Activated B cell treated with CpG ODN at 0.5 μM for 24 hours (primary cell): ENCODE measurements at places on chromosomes 3 and 15. TPM values are rescaled to one million over a fixed set of nuclear protein-coding genes. Genes with fewer than 3 reads are reported as not detected.

PCBP4 gene
- total RNA-seq, result 10.3 and 11.0 TPM in 2 replicates

ADAMTSL3 gene
- total RNA-seq, result not detected in 2 replicates

GOLGA6B gene
- total RNA-seq, result not detected in 2 replicates

- DNase-seq, result no peak
Measured at GRCh38 chr3:114212646-114213045, 24.7 kb downstream of the ZNF80 start.

DNA sequence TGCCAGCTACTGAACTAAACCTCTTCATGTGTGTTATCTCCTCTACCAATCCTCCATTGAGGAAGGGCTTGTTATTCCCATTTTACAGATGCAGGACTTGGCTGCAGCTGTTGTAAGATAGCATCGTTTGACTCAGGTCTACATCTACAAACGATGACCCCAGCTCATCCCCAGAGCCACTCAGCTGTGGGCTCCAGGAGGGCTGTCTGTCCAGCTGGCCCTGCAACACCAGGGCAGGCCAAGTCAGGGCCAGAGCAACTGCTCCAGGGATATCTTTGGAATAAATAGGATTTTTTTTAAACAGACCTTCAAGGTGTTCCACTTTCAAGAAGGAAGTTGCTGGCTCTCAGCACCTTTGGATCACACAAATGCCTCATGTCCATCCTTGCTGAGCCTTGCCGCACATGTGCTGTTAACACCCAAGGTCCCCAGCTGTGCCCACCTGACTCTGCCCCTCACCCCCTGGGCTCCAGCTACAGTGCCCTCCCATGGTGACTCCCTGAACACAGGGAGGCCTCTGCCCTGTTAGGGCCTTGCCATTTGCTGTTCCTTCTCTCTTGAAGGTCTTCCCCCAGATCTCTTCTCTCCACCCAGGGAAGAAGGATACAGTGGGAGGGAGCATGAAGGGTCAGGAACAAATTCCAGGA is 31.0 kb downstream of the ALDH1L1 start:
- DNase-seq, result no peak

DNA sequence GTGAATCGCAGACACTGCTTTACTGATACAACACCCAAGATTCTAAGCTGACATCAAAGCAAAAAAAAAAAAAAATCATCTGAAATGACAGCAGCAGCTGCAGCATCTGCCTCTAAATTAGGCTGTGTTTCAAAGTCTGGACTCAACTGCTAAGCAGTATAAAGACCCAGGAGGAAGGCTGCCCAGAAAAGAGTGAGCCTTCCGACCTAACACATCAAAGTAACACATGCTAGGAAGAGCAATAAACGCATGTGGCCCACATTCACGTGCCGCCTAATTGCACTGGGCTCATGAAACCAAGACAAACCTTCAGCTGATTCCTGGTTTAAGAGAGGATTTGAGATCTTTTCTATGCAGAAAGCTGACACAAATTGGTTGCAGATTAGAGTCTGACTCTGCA is 317.1 kb downstream of the ZIC4 start:
- no peak for DNase-seq

DNA sequence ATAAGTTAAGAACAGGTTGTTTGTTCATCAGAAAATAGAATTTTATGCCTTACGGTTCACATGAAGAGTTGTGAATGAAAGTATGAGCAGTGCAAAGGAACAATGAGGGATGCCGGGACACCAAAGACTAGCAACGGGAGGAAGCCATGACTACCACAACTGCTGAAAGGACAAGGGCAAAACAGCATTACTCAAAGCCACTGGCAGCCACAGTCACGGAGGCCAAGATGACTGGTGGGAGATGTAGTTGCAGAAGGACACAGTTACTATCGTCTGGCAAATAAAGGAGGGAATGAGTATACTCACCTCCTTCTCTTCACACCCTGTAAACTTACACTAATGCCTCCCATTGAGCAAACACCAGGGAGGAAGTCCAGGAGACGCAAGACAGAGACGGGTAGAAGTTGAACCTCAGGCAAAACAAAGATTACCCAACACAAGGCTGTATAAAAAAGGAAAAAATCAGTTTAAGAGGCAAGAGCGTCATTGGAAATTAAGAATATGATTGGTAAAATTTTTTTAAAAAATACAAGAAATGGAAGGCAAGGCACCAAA is 675.5 kb downstream of the FHIT start:
- no peak for DNase-seq

GRCh38 chr3:177596248-177596815 is 399.1 kb upstream of the TBL1XR1 start:
- DNase-seq, result no peak

GRCh38 chr15:77798151-77798835 is 165.6 kb upstream of the LINGO1 start:
- no peak for DNase-seq
